GM12891 (cell line): ENCODE measurements at places on chromosomes 6 and 20.

GRCh38 chr6:160457823-160458222 lies 109.6 kb downstream of the SLC22A3 start:
- no peak for DNase-seq

- no peak for DNase-seq
Measured at GRCh38 chr6:26118999-26119398, 31.8 kb downstream of the HFE start.

- no peak for DNase-seq
Measured at GRCh38 chr20:9375221-9375681, 139.1 kb upstream of the LAMP5 start.

DNA sequence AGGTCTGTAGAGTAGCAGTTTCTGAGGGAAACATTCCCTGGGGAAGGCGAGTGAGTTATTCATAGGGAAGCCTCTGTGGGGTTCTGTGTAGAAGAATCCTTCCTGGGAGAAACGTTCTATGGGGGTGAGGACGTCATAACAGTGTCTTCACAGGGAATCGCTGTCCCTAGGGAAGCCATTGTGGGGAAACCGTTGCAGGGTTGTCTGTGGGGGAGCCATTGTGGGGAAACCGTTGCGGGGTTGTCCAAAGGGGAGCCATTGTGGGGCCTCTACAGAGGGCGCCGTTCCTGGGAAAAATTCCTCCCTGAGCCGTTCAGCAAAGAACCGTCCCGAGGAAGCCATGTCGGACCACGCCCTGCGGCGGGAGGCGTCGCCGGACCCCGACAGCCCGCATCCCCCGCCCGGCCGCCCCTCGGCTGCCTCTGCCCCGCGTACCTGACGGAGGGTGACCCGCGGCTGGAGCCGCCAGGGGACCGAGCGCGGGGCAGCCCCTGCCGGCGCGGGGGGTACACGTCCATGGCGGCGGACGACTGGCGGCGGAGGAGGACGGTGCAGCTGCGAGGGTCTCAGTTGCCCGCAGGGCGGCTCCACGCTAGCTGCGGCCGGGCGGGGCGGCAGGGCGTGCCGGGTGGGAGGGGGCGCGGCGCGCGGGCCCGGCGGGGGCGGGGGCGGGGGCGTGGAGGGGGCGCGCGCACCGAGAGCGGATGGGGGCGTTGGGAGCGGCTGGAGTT lies at the start of gene DNAAF9:
DNAAF9 (minus strand) TSS at position 630 of the 731 bp plus-strand sequence; CDS start at position 518, 112 bp downstream.
- DNase-seq = peak; percentile 56

GRCh38 chr20:33753143-33753542 lies 21.3 kb downstream of the ZNF341 start:
- no peak for DNase-seq

- DNase-seq = no peak
Measured at GRCh38 chr6:144006736-144007477, 1.2 kb downstream of the PLAGL1 start.

DNA sequence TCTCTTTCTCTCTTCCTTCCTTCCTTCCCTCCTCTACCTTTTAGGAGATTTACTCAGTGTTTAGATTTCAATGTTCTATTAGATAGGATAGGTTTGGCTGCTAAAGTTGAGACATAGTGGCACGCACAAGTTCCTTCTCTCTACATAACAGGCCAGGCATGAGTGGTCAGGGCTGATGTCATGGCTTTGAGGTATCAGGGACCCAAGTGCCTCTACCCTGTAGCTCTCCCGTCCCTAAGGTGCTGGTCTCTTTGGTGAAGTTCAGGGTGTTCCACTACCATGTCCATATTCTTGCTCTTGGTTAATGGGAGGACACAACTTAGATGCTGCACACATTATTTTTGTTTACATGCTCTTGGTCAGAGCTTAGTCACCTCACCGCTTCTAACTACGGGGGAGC lies 245.3 kb downstream of the QKI start:
- no peak for DNase-seq

- DNase-seq = no peak
Measured at GRCh38 chr6:10554826-10555225, 33.7 kb downstream of the GCNT2 start.
